ENCODE measurements at places on chromosomes 5 and 9.

GRCh38 chr5:168327994-168328393, 36.5 kb downstream of the WWC1 start:
- DNase-seq: no peak

DNA sequence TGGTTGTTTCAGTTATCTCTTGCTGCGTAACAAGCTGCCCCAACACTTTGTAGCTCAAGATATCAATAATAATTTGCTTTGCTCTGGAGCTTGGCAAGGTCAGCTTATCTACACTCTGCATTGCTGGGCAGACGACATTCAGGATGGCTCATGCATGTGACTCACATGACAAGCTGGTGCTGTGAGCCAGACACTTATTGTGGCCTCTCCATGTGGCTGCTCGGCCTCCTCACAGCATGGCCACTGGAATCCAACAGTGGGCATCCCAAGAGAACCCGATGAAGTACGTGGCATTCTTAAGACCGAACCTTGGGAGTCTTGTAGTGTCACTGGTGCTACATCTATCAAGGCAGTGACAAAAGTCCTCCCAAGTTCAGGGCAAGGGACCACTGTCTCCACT, 94.2 kb upstream of the MVB12B start:
- DNase-seq: no peak

GRCh38 chr5:60959156-60959555, 14.2 kb downstream of the NDUFAF2 start:
- no peak for DNase-seq

- no peak for DNase-seq
Observed at GRCh38 chr5:59769832-59770231, 123.7 kb downstream of the PDE4D start.

All from activated CD4-positive, alpha-beta T cell treated with anti-CD3 and anti-CD28 coated beads for 48 hours (primary cell).